Lower lobe of right lung (tissue), 2 donors: ENCODE measurements at places on chromosomes 3 and 15.

DNA sequence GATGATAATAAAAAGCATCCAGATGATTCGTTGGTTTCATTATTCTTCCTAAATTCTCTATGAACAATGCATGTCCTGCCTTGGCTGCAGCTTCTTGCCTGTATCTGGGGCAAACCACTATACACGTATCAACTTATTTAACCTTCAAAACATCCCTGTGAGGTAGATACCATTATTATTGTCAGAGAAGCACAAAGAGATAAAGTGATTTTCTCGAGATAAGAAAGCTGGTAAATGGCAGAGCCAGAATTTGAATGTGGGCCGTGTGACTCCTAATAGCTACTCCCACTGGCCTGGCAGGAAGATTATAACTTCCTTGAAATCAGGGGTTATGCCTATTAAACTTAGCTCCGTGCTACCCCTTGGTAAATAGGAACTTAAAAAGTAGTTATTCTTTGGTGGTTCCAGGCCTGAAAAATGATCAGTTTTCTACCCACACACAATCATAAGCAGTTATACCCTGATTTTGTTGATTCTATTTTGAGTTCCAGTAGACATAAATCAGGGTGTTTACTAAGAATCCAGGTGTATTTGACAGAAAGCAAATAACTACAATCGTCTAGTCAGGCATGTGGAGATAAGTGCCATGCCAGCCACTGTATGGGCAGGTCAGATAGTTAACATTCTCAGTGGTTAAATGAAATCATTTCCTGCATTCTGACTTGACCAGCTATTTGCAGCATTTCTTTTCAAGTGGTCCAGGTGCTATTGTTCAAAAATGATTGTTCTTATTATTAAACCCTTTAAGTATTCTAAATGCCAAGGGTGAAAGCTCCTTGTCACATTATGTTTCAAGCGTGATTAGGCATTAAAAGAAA lies 99.2 kb upstream of the LRRN1 start:
- no peak for DNase-seq

- no peak for DNase-seq
These were observed 40.6 kb downstream of the ADIPOQ start for GRCh38 chr3:186882881-186883685.

DNA sequence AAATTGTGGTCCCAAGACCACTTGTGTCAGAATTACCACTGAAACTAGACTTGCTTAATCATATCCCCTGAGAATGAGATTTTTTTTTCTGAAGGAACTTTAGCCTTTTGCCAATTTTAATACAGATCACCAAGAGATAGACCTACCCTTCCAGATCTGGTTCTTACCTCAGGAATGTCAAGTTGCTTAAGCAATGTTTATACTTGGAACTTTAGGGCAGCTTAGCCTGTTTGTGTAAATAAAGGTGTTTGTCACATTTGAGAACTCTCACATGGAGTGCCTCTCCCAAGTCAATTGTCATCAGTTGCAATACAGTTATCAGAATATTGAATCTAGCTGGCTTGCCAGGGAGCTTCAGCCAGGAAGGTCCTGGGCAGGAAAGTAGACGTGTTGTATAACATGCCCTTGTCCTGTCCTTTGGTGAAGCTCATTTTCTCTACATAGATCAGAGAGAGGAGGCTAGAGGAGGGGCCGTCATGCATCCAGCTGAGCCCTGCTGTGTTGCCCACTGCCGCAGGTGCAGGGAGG lies 3.9 kb downstream of the GPD1L start:
- no peak for DNase-seq

DNA sequence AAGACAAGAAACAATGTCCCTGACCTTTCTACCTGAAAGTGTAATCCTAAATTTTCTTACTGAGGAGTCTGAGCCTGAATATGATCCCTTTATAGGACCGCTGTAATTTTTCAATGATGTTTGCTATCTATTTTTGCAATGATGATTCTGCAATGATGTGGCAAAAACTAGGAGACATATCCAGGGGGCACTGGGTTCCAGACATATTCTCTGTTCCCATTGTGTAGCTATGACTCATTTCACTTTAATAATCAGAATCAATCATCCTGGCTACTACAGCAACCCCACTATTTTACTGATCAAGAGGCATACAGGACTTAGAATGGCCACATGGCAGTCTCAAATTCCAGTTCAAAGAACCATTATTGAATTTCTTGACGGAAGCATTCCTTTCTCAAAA lies 85.9 kb downstream of the AQR start:
- DNase-seq: no peak

DNA sequence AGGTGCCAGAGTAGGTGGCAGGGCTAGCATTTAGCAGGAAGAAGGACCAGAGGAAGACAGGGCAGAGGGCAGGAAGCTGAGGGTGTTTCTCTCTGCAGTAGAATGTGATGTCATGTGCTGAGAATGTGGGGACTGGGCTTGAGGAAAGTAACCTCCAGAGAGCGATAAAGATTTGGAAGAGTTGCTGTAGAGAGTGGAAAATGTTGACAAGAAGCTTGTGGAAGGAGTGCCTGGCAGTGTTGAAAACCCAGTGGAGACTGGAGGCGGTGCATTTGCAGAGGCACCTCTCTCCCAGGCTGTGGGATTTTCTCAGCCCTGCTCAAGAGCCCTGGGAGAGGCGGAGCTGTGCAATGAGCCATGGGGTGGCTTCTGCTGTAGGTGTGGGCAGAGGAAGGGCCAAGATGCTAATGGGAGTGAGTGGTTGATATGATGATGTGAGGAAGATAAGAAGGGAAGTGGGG lies 54.8 kb downstream of the MESD start:
- DNase-seq: no peak
